ENCODE measurements at places on chromosomes 1 and 21.

DNA sequence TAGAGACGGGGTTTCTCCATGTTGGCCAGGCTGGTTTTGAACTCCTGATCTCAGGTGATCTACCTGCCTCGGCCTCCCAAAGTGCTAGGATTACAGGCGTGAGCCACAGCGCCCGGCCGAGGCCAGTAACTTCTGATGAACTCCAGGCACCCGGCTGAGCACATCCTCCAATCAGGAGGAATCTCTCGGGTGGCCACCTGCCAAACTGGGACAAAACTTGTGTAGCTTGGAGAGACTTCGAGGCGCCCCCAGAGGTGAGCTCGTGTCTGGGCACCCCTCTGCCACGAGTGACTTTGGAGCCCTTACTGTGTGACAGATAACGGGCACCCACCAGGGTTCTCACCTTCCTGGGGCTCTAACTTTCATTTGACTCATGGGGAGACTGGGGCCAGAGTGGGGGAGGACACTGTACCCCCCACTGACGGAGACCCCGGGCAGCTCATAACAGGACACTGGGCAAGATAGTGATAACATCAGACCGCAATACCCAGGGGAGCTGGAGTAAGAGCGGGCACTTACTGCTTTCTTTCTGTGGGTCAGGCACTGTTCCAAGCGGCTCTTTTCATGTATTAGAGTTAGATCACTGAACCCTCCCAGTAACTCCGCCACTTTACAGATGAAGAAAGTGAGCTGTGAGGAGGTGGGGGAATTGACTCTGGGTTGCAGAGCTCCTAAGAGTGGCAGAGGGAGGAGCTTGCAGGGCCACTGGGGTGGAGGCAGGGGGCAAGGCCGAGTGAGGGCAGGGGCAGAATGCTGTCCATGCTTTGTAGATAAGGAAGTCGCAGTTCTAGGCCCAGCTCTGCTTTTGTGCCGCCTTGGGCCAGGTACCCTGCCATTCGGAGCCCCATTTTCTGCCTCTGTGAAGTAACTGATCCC is 1.9 kb upstream of the PADI2 start:
- peak; percentile 48 for DNase-seq

DNA sequence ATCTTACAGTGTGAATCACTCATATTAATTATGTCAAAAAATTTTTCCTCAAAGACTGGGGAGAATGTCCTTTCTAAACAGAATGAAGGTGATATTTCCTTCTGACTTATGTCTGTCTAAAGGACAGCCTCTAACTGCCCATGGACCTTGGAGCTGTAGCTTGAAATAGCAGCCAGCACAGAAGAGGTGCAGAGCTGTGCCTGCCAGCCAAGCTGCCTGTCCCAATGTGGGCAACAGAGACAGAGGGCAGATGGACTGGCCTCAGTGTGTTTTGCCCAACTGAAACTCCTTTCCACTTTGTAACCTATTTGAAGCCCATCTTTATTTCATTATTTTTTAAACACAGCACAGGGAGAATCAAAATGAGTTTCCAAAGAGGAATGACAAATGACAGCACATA is 97.6 kb upstream of the DYNLT5 start:
- no peak for DNase-seq

DNA sequence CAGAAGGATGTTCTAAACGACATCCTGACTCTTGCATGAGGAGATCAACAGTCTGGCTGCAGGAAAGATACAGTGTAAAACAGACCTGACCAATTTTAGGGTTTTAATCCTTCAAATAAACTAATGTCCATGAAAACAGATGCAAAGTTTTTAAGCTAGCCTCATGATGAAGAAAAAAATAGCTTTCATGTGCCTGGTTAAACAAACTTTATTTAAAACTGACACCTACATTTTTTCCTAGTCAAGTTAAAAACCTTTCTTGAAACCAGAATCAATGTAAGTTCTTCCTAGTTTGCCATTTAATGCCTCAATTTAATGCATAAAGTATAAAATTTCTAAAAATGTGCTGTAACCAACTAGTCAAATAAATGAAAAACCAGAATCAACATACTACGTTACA is 2.9 kb downstream of the WDR26 start:
- DNase-seq, result no peak

DNA sequence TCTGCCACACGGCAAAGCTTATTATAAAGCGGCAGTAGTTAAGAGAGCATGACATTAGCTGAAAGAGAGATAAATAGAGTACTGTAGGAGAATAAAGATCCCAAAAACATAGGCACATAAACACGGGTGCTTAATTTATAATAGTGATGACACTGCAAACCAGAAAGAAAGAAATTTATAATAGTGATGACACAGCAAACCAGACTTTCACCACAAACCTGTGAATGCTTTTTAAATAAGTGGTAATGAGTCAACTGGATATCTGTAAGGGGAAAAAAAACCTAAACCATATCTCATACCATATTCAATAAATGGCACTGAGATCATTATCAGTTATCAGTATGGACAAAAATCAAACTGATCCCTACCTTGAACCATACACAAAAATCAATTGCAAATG is 25.5 kb downstream of the USP1 start:
- peak; percentile 61 for DNase-seq

- DNase-seq, result no peak
Measured at GRCh38 chr1:10304295-10304694, 93.9 kb downstream of the KIF1B start.

DNA sequence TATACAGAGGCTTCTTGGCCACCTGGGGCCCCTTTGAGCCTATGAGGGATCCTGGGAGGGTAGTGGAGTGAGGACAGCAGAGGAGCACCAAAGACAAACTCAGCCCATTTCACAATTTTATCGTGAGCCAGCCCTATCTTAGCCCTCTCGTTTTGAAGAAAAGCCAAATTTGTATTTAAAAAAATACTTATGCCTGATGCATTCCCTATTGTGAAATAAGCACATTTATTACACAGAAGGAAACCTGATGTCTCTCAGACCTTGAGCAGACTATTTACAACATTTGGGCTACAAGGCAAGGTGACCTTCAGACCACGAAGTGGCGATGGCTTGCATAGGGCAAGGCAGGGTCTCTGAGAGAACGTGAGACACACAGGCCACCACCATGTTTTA is 41.3 kb upstream of the H6PD start:
- no peak for DNase-seq

GRCh38 chr1:63463248-63463647 is 59.8 kb downstream of the ITGB3BP start:
- DNase-seq, result peak; percentile 13

GRCh38 chr1:223628233-223629125 is 37.0 kb downstream of the CAPN8 start:
- peak; percentile 33 for DNase-seq

- no peak for DNase-seq
Measured at GRCh38 chr1:5910276-5910620, 82.0 kb downstream of the NPHP4 start.

DNA sequence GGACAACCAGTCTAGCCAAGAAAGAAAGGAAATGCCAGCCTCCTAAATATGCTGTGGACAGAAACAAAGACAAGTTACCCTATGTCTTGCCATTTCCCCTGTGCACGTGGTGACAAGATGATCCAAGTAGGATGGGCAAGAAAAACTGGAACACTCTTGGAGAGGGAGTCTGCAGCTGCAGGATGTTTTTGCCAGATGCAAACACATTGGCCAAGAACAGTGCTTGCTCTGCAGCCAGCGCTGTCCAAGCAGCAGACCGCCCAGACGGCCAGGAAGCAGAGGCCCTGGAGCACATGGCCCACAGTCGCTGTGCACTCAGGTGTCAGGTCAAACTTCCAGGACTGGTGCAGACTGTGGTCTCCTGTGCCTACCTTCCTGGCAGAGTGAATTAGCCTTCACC is 189.3 kb downstream of the SLC35F3 start:
- DNase-seq, result no peak

GRCh38 chr1:183920651-183921050 is 115.7 kb downstream of the RGL1 start:
- DNase-seq, result no peak

DNA sequence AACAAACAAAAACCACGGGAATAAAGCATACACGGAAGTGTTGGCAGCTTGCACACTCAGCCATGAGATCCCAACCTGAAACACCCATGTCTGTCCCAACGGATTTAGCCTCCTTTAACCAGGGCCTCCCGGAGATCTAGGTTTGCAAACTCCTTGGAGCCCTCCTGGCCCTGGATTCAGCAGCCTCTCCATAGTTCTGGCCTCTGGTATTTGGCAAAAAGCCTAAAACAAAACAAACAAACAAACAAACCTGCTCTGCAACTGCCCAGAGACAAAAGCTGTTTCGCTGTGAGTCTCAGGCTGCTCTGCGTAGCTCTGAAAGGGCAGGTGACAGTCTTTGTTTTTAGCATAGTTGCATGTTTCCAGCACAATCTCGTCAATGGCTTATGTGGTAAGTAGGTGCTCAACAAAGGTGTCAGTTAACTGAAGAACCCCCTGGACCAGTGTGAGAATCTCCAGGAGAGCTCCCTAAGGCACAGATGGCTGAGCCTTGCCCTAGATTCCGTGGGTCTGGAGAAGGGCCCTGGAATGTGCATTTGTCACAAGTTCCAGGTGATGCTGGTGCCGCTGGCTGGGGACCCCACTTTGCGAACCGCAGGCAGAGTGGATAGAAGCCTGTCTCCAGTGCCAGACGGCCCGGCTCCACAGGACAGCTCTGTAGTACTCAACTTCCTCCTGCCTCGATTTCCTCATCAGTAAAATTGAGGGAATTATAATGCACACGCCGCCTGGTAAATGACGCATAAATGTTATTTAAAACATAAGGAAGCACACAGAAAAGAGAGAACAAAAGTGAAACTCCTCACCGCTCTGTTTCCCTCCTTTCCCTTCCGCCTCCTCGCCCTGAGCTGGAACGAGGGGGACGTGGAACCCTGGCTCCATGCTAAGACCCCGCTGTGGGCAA is 86.2 kb downstream of the RIPK4 start:
- no peak for DNase-seq

GRCh38 chr1:215082532-215083382 is at the start of gene KCNK2:
TSS of gene KCNK2 (plus strand) at chr1:215082737. CDS start at chr1:215083386, 649 bp downstream.
- peak; percentile 76 for DNase-seq

DNA sequence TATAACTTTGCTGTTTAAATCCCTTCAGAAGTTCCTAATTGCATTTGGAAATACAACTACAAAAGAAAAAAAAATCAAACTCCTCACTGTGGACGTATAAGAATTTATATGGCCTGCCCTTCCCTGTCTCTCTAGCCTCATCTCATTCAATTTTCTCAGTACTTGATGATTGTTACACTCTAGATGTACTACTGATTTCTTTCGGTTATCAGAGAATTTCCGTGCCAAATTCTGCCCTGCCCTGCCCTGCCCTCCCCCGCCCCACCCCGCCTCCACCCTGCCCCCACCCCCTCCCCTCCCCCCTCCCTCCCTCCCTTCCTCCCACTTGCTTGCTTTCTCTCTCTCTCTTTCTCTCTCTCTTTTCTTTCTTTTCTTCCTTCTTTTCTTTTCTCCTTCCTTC is 71.7 kb upstream of the MPC2 start:
- no peak for DNase-seq

DNA sequence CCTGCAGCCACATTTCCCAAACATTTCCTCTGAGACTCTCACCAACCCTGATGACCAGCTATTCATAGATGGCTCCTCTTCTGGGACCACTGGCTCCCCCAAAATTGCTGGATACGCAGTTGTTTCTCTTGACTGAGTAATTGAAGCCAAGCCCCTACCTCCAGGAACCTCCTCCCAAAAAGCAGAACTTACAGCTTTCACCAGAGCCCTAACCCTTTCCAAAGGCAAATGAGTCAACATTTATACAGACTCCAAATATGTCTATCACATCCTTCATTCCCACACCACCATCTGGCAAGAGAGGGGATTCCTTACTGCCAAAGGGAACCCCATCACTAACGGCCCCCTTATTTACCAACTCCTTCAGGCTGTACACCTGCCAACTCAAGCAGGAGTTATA is 20.3 kb upstream of the CA6 start:
- DNase-seq, result no peak

DNA sequence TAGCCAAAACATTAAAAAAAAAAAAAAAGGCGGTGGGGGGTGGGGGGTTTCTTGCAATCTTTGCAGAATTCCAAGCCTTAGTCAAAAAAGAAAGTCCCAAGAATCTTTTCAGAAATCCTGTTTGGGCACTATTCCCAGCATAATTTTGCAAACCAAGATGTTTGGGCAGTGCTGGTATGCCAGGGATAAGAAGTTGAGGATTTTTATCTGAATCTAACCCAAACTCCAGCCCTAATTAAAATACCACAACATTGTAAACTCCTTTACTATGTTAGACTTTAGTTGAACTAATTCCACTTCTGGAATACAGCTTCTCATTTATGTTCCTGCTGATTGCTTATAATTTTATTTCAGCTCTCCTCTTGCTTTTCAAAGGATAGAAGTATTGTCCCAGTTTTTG is 504.1 kb upstream of the ADGRL2 start:
- peak; percentile 65 for DNase-seq

GRCh38 chr1:31423418-31423947 is 10.5 kb downstream of the SERINC2 start:
- no peak for DNase-seq

GRCh38 chr1:17200246-17200645 is 4.7 kb upstream of the PADI1 start:
- DNase-seq, result no peak

DNA sequence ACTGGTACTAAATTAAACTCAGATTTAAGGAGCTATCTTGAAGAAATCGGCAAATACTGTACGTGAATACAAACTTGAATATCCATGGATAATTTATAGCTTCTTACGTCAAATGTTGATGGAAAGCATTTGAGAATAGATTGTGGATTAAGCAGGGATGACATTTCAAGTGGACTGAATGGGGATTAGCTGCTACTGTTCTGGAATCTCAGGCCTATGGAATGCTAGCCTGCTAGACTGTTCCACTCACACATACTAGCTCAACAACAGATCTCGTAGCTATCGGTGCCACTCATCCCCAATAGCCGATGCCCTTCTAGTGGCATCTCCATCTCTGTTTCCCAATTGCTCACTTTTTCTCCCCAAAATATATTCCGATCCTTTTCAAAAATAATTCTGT is 62.0 kb upstream of the USP25 start:
- no peak for DNase-seq

- no peak for DNase-seq
Measured at GRCh38 chr1:86714561-86715244, 10.3 kb downstream of the SH3GLB1 start.

GRCh38 chr1:171159148-171159547 is 26.0 kb upstream of the FMO2 start:
- DNase-seq, result no peak

DNA sequence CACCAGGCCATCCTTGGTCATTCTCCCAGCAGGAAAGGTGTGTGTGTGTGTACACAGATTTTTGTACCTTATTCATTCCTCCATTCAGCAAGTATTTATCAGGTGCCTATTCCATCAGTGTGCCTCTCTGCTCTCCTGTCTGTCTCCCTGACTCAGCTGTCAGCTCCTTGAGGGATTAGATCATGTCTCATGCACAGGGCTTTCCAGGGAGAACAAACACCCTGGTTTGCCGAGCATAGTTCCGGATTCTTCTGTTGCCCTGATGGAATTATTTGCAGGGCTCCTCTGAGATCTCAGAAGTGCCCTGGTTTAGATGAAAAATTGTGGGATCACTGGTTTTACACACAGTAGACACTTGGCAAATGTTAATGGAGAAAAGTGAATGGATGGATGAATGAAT is 8.1 kb upstream of the SDHB start:
- no peak for DNase-seq
